ENCODE measurements at places on chromosomes 6 and 20.

- DNase-seq, result no peak
These were observed 37.8 kb downstream of the SLC2A12 start for GRCh38 chr6:134014588-134015137.

- DNase-seq, result peak; percentile 25
These were observed 45.6 kb upstream of the ANKEF1 start for GRCh38 chr20:9989066-9989724.

DNA sequence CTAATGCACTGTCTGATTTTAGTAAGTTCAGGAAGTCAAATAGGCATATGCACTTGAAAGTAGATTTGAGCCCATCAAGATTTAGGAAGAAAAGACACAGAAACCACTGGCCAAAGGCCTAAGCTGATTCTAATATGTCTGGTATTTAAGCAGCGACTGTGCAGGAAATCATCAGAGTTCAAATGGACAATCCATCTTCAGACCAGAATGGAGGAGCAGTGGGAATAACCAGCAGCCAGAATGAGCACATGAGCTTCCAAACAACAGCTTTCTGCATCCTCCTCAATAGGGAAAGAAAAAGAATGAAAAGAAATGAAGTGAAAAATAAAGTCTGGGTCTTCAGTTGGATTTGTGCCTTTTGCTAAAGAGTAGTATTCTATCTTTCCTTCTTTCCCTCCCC lies 50.6 kb downstream of the SOD2 start:
- no peak for DNase-seq

GRCh38 chr6:131400054-131400778 lies 172.8 kb upstream of the ARG1 start:
- no peak for DNase-seq

DNA sequence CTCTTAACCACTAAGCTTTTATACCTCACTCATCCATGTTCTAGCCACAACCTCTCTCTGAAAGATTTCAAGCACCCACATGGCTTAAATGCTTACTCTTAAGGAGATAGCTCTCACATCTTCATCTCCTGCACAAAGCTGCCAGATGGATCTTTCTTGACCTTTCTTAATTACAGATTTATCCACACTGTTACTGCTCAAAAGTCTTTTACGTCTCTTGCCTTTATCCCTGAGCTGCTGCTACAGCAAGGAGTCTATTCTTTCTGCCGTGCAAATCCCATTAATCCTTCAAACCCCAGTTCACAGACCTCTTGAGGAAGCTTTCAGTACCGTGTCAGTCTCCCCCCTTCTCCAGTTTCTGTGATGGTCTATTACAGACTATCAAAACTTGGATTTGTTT lies 54.6 kb downstream of the B4GALT5 start:
- DNase-seq, result no peak

DNA sequence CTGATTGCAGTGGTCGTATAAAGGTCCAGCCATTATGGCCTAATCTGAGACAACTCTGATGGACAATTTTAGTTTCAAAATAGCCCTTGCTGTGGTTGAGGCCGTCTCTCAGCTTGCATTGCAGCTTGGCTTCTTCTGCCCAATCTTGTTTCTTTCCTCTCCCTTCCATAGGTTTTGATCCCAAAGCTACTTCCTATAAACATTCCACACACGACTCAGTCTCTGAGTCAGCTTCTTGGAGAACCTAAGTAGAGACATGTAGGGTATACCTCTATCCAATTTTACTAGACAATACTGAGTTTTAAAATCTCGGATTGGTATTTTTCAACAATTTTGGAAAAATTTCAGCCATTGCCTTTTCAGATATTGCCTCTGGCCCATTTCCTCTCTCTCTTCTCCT lies 13.4 kb downstream of the IYD start:
- DNase-seq, result no peak

- DNase-seq, result no peak
These were observed 132.3 kb upstream of the SULF2 start for GRCh38 chr20:47917549-47918070.

GRCh38 chr6:77814119-77814518 lies 161.3 kb downstream of the MEI4 start:
- no peak for DNase-seq

GRCh38 chr6:121260651-121261102 lies 73.6 kb downstream of the TBC1D32 start:
- no peak for DNase-seq

DNA sequence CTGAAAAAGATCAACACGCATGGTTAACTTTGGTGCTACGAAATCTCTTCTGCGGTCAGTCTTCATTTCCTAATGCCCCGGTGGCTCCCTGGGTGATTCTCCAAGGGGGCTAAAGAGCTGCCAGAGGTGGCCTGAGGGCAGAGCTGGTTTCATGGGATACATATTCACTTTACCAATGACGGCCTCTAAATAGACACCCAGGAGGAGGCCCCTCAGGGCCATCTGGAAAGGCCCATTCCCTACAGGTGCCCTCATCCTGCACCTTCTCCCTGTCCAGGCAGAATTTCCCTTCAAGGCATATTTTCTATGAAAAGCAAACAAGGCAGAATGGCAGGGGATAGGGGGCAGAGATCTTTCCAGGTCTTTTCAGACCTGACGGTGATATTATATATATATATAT lies 12.5 kb downstream of the BNIP5 start:
- no peak for DNase-seq

DNA sequence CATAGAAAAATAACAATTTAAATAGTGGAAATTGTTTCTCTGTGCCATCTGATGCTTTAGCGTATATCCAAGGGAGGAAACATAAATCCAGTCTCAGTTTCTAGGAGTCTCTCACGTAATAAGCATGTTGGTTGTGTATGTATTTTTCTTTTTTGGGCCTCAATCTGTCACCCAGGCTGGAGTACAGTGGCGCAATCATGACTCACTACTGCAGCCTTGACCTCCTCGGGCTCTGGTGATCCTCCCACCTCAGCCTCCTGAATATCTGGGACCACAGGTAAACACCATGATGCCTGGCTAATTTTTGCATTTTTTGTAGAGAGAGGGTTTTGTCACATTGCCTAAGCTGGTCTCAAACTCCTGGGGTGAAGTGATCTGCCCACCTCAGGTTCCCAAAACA lies 78.6 kb upstream of the PLN start:
- no peak for DNase-seq

DNA sequence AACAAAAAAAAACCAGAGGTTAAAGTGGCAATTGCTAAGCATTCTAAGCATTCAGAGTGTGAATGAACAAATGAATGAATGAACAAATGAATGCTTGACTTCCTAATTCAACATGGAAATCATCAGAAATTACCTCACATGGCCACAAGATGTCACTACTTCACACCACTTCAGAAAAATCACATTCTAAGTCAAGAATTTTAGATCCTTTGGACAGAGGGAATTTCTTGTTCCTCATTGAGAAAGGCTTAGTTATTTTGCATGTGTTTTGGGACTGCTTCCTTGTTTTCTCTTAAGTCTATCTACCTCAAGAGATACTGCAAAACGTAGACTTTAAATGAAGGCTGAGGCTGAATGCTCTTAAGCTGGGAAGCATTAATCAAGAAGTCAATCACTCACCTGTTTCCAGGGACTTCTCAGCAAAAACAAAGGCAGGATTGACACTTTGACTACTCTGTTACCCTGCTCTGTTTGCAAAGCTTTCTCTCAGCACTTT lies 120.2 kb downstream of the MBOAT1 start:
- DNase-seq, result peak; percentile 34

GRCh38 chr6:4903751-4904370 lies 100.0 kb downstream of the RPP40 start:
- no peak for DNase-seq

DNA sequence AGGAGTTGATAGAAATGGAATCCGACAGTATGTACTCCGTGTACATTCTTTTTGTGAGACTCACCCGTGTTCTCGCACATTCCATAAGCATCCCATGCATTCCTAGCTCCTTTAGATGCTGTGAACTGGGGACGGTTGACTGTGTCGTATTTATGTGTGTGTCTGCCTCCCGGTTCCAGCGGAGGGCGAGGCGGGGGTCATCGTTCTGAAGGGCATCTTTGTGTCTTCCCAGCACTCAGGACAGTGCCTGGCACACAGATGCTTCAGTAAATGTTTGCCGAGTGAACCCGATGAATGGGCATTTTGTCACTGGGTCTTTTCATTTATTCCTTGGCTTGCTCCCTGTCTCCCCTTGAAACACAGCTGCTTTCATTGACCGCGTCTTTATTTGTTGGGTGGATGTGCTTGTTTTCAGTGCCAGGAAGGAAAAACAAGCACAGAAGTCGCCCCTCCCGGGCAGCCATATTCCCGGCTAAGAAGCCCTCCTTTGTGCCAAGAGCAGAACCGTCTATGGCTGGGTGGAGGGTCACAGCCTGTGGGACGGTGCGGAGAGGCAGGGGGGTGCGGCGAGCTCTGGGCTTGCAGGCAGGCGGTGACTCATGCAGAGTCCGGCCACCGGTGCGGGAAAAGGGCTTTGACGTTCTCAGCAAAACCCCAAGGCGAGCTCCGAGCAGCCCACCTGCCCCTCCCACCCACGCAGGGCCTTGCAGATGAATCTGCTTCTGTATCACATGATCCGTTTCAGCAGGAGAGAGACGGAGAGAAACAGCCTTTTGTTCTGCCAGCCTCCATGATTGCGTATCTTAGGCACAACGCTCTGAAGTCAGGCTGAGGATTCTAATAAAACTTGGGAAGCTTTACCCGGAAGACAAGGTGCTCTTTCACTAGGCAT lies 11.2 kb upstream of the PSMG4 start:
- peak; percentile 94 for DNase-seq

DNA sequence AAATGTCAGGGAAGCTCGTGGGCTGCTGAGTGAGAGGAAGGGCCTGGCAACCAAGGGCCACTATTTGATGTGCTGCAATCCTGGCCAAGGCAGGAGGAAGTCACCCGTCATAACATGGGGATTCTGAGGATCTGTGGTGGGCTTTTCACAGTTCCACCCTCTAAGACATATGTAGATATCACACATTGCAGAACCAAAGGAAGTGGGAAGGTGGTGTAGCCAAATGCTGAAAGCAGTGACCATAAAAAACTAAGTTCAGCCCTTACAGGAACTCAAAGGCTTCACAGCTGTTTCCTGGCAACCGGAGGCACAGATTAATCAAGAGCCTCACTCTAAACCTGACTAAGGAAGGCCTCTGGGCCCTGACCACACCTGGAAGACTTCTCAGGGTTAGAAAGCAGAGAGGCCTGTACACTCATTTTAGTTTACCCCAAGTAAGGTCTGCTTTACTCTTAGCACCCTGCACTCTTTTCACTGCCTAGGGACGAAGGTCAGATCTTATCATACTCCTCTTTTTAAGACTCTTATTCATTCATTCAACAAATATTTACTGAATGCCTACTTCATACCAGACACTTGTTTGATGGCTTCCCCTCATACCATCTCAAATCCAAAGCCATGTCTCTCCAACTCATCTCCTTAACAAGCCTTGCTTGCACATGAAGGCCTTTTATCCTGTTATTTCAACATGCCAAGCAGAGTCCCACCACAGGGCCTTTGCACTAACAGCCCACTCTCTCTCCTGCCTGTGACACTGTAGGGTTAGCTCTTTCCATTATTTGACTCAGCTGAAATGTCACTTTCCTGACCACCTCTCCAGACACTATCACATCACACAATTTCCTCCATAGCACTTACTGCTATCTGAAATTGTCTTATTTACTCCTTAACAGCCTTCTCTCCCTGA lies 2.6 kb downstream of the UBE2V1 start:
- DNase-seq, result no peak

GRCh38 chr6:46756469-46757213 lies 9.9 kb downstream of the ANKRD66 start:
- DNase-seq, result no peak

- DNase-seq, result no peak
These were observed 256.8 kb downstream of the QKI start for GRCh38 chr6:163671355-163671754.

DNA sequence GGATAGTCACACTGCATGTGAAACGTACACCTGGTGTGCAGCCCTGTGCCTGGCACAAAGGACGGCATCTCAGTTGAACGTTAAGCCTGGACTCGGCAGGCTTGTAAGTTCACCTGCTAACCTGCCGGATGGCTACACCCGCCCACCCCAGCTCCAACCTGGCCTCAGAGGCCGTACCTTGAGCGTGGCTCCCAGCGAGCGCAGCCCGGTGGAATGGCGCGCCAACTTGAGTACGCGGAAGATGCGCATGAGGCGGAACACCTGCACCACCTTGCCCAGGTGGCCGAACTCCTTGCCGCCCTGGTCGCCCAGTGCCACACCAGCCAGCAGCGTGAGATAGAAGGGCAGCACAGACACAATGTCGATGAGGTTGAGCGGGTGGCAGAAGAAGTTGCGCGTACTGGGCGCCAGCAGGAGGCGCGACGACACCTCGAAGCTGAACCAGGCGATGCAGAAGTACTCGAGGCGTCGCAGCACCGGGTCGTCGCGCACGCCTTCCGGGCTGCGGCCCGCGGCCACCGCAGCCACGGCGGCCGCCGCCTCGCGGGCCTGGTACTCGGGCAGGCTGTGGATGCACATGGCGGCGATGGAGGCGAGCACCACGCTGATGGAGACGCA lies 3.3 kb downstream of the KCNS1 start:
- DNase-seq, result no peak

GRCh38 chr20:10920396-10920795 lies 246.6 kb upstream of the JAG1 start:
- no peak for DNase-seq

- no peak for DNase-seq
These were observed 92.1 kb upstream of the FAM184A start for GRCh38 chr6:119170447-119171087.

DNA sequence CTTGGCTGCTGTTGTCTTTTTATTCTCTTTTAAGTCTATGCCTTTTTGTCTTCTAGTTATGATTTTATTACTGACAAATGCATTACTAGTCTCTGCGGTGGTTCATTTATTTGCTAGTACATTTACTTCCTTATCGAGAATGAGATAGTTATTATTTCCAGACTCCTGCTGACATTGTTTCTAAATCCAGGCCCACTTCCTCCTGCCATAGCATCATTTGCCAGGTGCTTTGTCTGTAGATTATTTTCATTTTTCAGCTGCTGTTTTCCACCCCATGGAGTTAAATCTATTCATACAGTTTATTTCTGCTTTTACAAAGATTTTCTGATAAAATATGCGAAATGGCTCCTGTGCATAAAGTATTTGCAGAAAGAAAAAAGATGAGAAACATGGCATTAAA lies 459.7 kb downstream of the MMUT start:
- DNase-seq, result no peak
